ENCODE measurements at places on chromosomes 11 and 22. TPM values are rescaled to one million over a fixed set of nuclear protein-coding genes. Genes with fewer than 3 reads are reported as not detected.

The KLHL35 gene
- total RNA-seq, result 1.8 TPM

The FAM83F gene
- not detected for total RNA-seq

The C1QTNF4 gene
- not detected for total RNA-seq

The DLG2 gene
- 0.50 TPM for total RNA-seq

The CHRNA10 gene
- total RNA-seq, result 0.78 TPM

The ARRB1 gene
- total RNA-seq, result 4.6 TPM

The SLC22A12 gene
- total RNA-seq, result not detected

The TRIM5 gene
- 13.7 TPM for total RNA-seq

The RASSF10 gene
- total RNA-seq, result 5.7 TPM

The KRTAP5-11 gene
- not detected for total RNA-seq

The MS4A3 gene
- not detected for total RNA-seq

The CSNK2A3 gene
- total RNA-seq, result 2.3 TPM

The THRSP gene
- not detected for total RNA-seq

The SCGB1D2 gene
- total RNA-seq, result not detected

The LRRC4C gene
- not detected for total RNA-seq

The SLC25A18 gene
- 0.08 TPM for total RNA-seq

The CD3E gene
- total RNA-seq, result not detected

The CRYBB3 gene
- 0.22 TPM for total RNA-seq

The AIP gene
- total RNA-seq, result 48.4 TPM

The SCARF2 gene
- 1.4 TPM for total RNA-seq

The MS4A14 gene
- not detected for total RNA-seq

The TMA7B gene
- not detected for total RNA-seq

The OR51F2 gene
- not detected for total RNA-seq

The RFPL3 gene
- not detected for total RNA-seq

The GAL gene
- total RNA-seq, result 18.0 TPM

The PRODH gene
- total RNA-seq, result 0.51 TPM

The FOLR3 gene
- not detected for total RNA-seq

The OR4D10 gene
- not detected for total RNA-seq

The APOC3 gene
- total RNA-seq, result not detected

The ALG12 gene
- 13.6 TPM for total RNA-seq

The ST14 gene
- 0.06 TPM for total RNA-seq

The NTM gene
- not detected for total RNA-seq

The TMPRSS6 gene
- not detected for total RNA-seq

The ACR gene
- not detected for total RNA-seq

The C2CD3 gene
- 18.1 TPM for total RNA-seq

The DCHS1 gene
- 0.06 TPM for total RNA-seq

The P2RY2 gene
- 11.4 TPM for total RNA-seq

The NXPE1 gene
- total RNA-seq, result not detected

The TUT1 gene
- total RNA-seq, result 14.0 TPM

The APOA4 gene
- not detected for total RNA-seq

The PSMA1 gene
- 195 TPM for total RNA-seq

The PGA3 gene
- not detected for total RNA-seq

Data from A549 treated with CORT108297 at 1 μM for 4 hours (cell line).